ENCODE measurements at places on chromosomes 6 and 20.

GRCh38 chr20:37393196-37393862, 47.4 kb downstream of the SRC start:
- no peak for DNase-seq

DNA sequence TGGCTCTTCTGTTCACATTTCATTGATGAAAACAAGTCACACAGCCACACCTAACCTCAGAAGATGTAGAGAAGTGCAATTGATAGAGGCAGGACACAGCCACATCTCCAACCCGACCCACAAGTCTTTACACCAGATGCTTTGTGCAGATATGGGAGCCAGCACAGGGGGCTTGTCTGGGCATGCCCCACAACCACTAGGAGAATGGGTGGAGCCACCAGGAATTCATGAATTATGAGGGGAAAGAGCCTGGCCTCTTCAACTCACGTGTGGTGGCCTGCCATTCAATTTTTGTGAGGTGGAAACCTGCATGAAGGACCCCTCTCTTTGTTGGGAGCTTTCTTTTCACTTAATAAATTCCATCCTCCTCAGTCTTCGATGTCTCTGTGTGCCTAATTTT, 79.1 kb downstream of the OGFRL1 start:
- DNase-seq = no peak

DNA sequence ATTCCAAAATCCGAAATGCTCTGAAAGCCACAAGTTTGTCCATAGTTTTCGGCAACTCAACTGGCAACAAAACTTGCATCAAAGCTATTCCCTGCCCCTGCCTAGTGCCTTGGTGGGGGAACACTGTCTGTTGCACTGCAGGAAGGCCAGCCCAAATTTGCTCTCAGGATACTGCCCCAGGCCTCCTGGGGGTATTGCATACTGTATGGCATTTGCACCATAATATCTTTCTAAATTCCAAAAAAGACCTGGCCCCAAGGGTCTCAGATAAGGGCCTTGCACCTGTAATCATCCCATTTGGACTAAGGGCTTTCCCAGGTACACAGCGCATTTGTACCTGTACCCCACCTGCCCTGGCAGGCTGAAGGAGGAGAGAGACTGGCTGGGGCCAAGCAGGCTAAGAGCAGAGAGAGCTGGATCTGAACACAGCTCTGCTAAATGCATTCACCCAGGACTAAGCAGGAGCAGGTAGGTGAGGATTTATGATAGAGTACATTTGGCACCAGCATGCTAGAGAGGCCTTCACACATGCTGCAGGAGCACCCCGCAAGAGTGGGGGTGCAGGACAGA, 4.0 kb upstream of the GRM4 start:
- DNase-seq = no peak

DNA sequence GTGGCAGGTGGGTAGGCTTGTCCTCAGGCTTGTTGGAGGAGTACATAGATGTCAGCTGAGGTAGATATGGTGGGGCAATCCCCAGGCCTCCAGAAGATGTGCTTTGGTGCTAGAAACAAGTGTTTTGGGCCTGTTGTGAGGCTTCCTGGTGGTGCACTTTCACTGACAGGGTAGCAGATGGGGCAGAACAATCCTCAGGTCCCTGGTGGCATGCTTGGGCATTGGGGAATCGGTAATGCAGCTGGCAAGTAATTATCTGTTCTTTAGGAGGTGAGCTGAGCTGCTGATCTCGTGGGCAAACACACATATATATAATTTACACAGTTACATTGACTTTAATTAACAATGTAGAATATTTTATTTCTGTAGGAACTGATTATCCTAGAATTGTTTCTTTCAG, 458.7 kb downstream of the BMP2 start:
- no peak for DNase-seq

DNA sequence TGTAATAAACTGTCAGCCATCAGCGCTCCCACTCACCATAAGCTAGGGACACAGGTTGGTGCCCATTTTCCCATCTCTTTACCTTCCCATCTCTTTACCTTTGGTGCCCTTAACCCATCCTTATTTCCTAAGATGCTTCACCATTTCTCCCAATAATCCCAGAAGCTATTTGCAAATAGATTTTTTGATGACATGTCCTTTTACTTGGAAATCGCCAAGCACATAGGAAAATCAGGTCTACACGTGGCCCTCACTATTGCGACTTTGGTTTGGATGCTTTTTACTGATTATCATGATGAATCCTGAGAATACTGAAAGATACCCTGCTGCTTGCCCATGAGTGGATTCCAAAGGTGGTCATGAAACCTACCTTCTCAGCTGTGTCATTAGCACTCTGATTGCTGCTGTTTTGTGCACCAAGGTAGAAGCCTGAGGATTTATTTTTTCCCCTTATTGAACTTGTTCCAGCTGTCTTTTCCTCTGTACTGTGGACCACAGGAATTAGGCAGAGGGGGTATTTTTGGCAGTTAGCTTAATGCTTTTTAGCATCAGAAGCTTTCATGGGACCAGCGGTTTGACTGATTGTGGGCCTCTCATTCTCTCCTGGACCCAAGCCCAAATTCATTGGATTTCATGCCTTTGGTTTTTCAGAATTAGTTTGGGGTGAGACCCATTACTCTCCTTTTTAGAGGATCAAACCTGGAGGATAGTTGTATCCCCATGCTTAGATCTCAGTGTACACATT, 229.6 kb upstream of the RIN2 start:
- DNase-seq = no peak

- DNase-seq = no peak
Measured at GRCh38 chr6:166206066-166206465, 38.4 kb upstream of the TBXT start.

GRCh38 chr6:116088946-116089345, 11.7 kb upstream of the NT5DC1 start:
- DNase-seq = no peak

GRCh38 chr20:38355161-38356012, 9.1 kb downstream of the LBP start:
- no peak for DNase-seq

- no peak for DNase-seq
Measured at GRCh38 chr6:54598787-54599313, 247.7 kb upstream of the FAM83B start.

GRCh38 chr6:15260099-15260821, 14.4 kb downstream of the JARID2 start:
- no peak for DNase-seq

- DNase-seq = no peak
Measured at GRCh38 chr6:54426995-54427394, 118.8 kb downstream of the TINAG start.

DNA sequence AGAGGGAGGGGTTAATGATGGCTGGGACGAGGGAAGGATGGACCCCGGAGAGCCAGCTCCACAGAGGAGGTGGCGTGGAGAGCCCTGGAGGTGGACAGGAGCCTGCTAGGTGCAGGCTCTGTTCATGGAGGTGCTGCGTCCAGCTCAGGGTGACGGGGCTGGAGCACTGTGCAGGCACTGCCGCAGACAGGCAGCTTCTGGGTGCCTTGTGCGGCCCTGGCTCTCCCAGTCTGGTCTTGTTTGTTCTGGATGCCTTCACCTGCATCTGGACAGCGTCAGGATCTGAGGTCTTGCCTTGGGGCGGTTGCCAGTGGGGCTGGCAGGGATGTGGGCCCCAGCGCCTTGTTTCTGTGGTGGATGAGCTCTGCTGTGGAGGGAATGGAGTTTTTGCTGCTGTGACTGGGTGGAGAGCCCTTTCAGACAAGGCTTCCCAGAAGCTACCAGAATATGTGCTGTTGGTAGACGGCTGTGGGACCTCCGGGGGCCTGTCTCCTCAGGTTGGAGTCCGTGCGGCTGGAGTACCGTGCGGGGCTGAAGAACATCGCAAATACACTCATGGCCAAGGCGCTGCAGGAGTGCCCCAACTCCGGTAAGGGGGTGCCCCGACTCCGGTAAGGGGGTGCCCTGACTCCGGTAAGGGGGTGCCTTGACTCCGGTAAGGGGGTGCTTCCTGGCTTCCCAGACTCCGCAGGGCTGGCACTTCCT, 7.8 kb upstream of the C20orf204 start:
- DNase-seq = no peak

DNA sequence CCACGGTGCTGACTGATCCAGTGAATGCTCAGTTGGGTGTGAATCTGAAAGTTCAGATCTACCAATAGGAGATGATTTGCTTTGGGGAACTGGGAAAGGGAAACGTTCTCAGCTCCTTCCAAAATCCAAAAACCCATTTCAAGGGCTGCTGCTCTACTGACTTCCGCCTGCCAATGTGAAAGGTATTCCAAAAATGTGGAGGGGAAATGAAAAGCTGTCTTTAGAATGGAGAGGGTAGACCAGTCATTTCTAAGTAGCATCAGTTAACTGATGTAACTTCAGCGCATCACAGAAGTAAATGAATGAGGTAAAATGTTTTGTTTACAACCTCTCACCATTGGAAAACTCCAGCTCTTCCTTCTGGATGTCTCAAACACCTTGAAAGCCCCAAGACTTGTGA, 19.6 kb upstream of the EYA2 start:
- no peak for DNase-seq

DNA sequence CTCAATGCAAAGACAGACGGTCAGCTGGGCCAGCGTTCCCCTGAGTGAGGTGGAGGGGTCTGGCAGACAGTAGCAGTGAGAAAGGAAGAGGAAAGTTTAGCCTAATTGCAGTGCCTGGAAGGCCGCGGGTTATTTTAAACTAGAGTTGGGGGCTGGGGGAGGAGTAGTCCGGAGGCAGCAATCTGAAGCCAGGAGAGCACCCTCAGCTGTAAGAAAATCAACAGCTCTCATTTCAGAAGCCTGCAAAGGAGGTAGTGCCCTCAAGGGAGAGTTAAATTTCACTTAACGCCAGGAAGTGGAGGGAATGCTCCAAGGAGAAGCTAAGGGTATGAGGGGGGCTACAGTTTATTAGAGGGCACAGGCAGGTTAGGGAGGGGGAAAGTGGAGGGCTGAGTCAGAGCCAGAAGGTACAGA, 26.9 kb downstream of the RING1 start:
- DNase-seq = no peak

GRCh38 chr6:122412001-122412400, 12.5 kb downstream of the HSF2 start:
- no peak for DNase-seq

GRCh38 chr20:59723607-59724456, 119.5 kb downstream of the PHACTR3 start:
- DNase-seq = no peak

DNA sequence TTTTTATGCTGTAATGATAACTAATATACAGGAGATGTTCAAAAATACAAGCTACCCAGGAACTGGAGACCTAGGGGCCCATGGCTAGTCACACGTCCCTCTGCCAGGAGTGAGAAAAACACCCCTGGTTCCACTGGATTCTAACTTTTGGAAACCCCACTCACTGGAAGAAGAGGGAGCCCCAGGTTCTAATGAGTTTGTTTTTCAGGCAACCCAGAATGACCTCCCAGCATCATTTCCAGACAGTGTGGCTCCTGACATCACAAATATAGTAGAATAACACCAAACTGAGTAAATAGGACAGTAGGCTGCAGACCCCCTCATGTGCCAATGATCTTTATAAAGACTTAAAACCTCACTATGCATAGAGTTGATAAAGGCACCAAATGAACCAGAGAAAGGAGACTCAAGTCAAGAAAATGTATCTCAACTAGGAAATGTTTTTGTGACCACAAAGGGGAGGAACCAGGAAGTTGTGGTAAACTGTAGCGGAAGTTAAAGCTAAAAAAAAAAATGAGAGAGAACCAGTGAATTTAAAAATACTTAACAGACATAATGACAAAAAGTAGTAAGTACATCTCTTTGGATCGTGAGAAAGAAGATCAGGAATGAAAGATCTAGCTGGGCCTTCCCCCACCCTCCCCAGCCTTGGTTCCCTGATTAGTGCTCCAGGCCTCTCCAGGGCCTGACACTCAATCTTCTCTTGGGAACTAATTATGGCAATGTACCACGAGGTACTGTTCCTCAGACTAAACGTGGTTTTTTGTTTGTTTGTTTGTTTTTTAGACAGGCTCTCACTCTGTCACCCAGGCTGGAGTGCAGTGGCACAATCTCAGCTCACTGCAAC, 19.8 kb downstream of the HLA-E start:
- DNase-seq = no peak

- peak; percentile 37 for DNase-seq
Measured at GRCh38 chr6:3068329-3069214, at the start of gene RIPK1. Gene RIPK1, plus strand, starts transcription at chr6:3068494. Its CDS starts 8,330 bp downstream, at chr6:3076824.

DNA sequence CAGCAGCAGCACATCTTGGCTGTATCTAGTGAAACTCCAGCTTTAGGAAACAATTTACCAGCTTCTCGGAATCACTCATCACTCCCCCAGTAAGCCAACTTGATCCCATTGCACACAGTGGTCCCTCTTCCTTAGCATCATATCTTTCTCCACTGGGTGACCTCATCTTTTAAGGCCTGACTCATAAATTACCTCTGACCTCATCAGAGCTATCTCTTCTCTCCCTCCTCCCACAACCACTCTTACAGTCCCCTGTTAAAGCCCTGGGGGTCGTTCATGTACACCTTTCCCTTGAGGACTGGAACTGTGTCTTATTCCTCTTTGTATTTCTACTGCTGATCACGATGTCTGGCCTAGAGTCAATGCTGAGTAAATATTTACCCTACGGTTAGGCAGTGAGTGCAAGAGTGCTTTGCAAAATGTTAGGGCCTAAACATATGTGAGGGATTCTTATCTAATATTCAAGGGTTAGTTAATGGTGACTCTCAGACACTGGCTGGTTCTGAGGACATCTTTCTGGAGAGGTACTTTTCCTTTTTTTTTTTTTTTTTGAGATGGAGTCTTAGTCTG, 187.2 kb downstream of the LRFN2 start:
- DNase-seq = no peak

DNA sequence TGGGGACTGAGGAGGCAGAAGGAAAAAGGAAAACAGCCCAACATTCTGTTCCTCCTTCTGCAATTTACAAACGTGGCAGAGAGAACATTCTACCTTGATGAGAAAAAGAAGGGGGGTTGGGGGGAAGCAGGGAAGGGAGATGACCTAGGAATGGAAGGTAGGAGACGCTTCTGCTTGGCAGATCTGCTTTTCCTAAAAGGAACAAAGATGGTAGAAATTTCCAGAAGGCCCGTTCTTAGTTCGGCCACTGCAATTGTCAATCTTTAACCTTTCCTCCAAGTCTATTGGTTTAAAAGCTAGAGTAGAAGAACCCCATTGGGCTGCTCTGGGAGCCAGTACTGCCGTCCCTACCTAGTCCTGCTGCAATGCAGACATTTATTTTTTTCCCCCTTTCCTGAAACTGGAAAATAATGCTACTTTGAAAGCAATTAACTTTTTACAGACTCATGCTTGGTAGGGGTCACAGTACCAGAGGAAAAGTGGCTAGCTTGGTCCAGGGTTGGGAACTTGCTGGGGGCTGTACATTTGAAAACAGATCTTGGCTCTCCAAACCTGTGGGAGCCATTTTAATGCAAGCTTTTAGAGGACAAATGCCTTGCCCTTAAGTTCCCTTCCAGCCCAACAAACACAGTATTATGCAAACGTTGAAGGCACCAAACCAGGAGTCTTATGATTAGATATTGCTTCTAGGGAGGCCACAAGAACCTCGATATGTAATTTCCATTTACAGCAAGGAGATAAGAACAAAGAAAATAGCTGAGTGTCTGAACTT, 2.6 kb downstream of the ZMYND8 start:
- no peak for DNase-seq

GRCh38 chr20:62332421-62332820, 29.6 kb downstream of the ADRM1 start:
- no peak for DNase-seq
